ENCODE measurements at places on chromosomes 7 and 10. TPM values are rescaled to one million over a fixed set of nuclear protein-coding genes. Genes with fewer than 3 reads are reported as not detected.

The ADAM22 gene
- total RNA-seq: 0.21 TPM

The TFR2 gene
- total RNA-seq: 0.34 TPM

The FAS gene
- 18.0 TPM for total RNA-seq

The MYL10 gene
- not detected for total RNA-seq

The PTPN20 gene
- 5.4 TPM for total RNA-seq

The ELMO1 gene
- total RNA-seq: not detected

The CFAP70 gene
- total RNA-seq: 0.28 TPM

The HYAL4 gene
- total RNA-seq: 0.17 TPM

The RSPH10B2 gene
- total RNA-seq: not detected

The OPN4 gene
- total RNA-seq: not detected

The CUBN gene
- 0.07 TPM for total RNA-seq

The NPFFR1 gene
- not detected for total RNA-seq
